NCI-H1436 (cell line): ENCODE measurements at places on chromosomes 4 and X.

GRCh38 chr4:83174844-83175414 lies 60.4 kb upstream of the PLAC8 start:
- DNase-seq: no peak

GRCh38 chr4:36283912-36284465 lies 2.6 kb downstream of the DTHD1 start:
- DNase-seq: no peak

GRCh38 chrX:129781134-129781672 lies 1.5 kb downstream of the SASH3 start:
- no peak for DNase-seq

- no peak for DNase-seq
Measured at GRCh38 chr4:17854036-17854435, 43.3 kb downstream of the NCAPG start.

GRCh38 chr4:40434126-40434687 lies 99.1 kb downstream of the CHRNA9 start:
- no peak for DNase-seq

- DNase-seq: no peak
Measured at GRCh38 chr4:34644579-34645115, 1599.7 kb downstream of the ARAP2 start.

GRCh38 chr4:150310159-150310895 lies 232.1 kb downstream of the DCLK2 start:
- DNase-seq: no peak

- no peak for DNase-seq
Measured at GRCh38 chrX:155893521-155893920, 12.4 kb downstream of the VAMP7 start.

DNA sequence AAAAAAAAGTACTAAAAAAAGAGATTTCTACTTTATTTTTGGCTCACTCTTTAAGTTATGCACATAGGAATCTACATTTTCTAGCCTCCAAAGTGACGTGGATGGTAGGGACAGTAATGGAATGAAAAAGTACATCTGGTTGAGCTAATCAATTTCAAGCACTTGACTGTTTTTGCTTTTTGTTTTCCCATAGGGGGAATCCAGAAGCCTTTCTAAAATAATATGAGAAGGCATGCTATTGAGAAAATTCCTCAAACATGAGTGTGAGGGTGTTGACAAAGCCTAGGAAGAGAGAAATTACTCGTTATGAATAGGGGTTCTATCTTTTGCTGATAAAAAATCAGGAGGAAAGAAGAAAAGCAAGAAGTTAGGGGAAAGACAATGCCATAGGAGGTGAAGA lies 242.5 kb upstream of the PUDP start:
- no peak for DNase-seq

DNA sequence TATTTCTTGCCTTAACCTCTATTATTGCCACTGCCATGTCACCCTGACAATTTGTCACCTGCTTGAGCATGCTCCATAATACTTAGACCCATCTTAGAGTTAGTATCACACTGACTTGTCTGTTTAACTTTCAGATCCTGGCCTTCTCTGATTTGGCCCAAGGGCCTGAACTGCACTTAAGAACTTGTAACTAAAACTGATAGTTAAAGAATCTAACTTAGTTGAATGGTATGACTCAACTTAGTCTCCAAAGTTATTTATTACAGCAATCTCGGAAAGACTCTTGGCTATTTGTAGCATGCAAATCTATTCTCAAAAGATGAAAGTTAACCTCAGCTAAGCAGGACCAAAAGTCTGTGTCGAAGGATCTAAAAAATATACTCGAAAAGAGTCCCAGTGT lies 72.3 kb downstream of the IGSF1 start:
- DNase-seq: no peak

- DNase-seq: no peak
Measured at GRCh38 chr4:152392079-152392478, 143.8 kb downstream of the FBXW7 start.

- DNase-seq: no peak
Measured at GRCh38 chrX:26352891-26353430, 137.0 kb downstream of the MAGEB5 start.

DNA sequence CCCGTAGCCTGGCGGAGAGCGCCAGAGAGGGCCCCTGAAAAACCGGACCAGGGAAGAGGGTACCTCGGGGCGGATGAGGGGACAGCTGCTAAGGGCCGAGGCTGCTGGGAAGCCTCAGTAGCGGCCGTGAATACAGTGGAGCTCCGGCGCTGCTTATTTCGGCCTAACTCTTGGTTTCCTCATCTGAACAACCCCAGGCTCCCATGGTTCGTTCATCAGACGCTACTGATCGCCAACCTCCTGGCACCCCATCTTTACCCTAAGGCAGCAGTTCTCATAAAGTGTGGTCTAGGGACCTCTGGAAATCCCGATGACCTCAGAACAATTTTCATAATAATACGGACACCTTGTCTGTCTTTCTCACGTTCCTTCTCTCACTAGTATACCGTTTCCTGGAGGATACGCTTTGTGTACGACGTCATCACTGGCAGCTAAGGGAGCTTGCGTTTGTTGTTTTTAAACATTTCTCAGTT lies 645 bp upstream of the RAB28 start:
- DNase-seq: no peak

DNA sequence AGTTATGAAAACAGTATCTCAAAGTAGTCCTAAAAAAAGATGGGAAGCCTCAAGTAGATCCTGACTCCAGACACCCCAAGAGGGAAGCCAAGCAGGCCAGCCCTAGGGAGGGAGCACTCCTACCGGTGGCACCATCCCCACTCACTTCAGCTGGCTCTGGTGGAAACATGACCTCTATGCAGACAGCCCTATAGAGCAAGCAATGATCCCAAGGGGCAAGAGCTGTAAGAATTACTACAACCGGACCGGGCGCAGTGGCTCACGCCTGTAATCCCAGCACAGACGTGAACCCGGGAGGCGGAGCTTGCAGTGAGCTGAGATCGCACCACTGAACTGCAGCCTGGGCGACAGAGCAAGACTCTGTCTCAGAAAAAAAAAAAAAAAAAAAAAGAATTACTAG lies 5.7 kb downstream of the LETM1 start:
- DNase-seq: no peak

DNA sequence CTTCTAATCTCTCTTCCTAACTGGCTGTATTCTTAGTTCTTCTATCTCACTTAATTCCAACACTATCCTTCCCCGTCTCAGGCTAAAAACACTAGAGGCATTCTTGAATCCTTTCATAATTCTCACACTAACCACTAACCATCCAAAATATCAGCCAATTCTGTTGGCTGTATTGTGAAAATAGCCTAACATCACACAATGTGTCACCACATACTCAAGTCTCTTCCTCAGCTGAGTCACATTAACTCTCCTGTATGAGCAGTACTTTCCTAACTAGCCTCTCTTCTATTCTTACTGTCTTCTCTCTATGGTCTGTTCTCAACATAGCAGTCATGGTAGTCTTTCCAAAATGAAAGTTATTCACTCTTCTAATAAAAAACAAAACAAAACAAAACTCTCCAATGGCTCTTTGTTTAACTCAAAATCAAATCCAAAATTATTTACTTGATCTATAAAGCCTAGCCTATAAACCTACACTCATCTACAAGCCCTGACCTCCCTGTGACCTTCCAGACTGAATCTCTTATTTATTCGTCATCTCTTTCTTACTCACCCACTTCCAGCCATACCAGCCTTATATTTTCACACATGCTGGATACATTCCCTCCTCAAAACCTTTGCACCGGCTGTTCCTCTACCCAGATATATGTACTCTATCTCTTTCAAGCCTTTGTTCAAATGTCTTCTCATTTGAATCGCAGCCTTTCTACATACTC lies 445.9 kb downstream of the TLL1 start:
- no peak for DNase-seq

DNA sequence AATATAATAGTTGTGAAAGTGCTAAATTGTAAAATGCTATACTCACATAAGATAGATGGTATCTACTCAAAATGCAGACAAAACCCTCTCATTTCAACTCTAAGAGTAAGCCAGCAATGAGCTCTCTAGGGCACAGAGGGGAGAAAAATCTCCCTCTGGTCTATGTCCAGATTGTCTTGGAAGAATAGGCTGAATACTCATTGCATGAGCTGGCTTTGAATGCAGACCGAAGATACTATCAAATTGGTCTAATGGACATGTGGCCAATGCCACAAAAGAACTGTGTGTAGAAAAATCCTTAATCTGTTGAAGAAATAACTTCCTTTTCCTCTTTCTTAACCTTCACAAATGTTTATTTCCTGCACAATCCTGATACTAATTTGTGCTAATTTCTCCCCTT lies 3.5 kb downstream of the ZXDA start:
- DNase-seq: no peak

- no peak for DNase-seq
Measured at GRCh38 chr4:107996949-107997788, 7.5 kb downstream of the HADH start.

- DNase-seq: no peak
Measured at GRCh38 chr4:180635281-180635680, 1607.9 kb upstream of the TENM3 start.

GRCh38 chrX:10120331-10120730 lies 36.4 kb upstream of the CLCN4 start:
- DNase-seq: no peak

DNA sequence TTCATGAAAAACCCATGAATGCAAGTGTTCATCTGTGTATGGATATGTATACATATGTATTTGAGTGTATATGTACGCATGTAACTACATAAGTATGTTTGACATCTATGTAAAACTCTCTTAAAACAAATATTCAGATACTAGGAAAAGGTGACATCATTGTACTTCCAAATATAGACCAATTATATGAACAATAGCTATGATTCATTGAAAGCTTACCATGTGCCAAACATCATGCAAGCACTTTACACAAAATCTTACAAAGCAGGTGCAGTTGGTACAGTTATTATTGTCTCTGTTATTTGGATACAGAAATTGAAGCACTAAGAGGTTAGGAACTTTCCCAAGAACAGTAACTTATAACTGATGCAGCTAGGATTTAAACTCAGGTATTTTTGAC lies 21.4 kb downstream of the MAGEB17 start:
- peak; percentile 30 for DNase-seq

DNA sequence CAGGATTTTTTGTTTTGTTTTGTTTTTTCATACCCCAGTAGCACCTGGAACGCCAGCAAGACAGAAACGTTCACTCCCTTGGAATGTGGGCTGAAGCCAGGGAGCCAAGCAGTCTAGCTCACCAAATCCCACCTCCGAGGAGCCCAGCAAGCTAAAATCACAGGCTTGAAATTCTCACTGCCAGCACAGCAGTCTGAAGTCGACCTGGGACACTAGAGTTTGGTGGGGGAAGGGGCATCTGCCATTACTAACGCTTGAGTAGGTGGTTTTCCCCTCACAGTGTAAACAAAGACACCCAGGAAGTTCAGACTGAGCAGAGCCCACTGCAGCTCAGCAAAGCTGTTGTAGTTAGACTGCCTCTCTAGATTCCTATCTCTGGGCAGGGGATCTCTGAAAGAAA lies 99.6 kb upstream of the FGF16 start:
- DNase-seq: no peak

GRCh38 chr4:102596532-102596931 lies 95.4 kb downstream of the NFKB1 start:
- no peak for DNase-seq

GRCh38 chr4:75671802-75672421 lies 1.3 kb downstream of the G3BP2 start:
- DNase-seq: no peak

DNA sequence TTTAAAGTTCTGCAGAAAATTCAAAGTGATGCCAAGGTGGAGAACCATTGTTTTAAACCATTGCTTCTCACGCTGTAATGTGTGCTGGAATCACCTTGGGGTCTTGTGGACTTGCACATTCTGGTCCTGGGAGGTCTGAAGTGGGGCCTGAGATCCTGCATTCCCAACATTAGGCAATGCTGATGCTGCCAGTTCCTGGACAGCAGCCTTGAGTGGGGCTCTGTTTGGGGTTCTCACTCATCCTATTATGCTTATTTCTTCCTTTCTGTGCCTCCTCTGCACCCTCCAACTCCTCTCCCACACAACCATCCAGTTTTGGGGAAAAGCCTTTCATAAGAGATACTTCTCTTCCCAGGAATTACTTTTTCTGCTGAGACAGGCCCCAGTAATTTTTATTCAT lies 44.2 kb upstream of the RASSF6 start:
- no peak for DNase-seq

- no peak for DNase-seq
Measured at GRCh38 chr4:158991534-158992155, 111.2 kb upstream of the RAPGEF2 start.

- no peak for DNase-seq
Measured at GRCh38 chr4:41179498-41180195, 34.7 kb downstream of the APBB2 start.

DNA sequence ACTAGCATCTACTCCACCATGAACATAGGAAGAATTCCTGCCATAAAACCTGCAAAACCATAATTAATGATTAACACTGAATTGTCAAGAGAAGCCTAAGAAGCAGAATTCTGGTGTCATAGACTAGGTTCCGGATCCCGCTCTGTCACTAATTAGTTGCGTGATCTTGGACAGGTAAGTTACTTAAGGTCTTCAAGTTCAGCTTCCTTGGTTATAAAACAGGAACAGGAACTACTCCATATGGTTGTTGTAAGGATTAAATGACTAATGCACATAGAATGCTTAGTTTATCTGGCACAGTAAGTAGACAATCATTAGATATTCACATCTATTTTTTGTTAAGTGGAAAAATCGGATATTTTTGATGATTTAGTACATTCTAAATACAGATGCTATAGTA lies 14.3 kb downstream of the G3BP2 start:
- DNase-seq: no peak

DNA sequence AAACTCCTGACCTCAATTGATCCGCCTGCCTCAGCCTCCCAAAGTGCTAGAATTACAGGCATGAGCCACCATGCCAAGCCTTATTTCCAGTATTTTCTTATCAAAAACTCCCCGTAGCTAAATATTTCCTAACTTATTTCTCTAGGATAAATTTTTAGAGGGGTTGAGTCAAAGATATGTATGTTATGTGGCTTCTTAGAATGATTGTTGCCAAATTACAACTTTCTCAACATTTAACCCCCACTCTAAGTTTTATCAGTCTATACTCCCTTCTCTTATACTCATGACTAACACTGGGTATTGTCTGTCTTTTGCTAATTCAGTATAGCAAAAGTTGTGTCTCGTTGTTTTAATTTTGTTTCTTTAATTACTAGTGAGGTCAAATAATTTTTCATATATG lies 187.7 kb upstream of the LNX1 start:
- DNase-seq: no peak

- no peak for DNase-seq
Measured at GRCh38 chr4:125097729-125098128, 217.0 kb upstream of the FAT4 start.

DNA sequence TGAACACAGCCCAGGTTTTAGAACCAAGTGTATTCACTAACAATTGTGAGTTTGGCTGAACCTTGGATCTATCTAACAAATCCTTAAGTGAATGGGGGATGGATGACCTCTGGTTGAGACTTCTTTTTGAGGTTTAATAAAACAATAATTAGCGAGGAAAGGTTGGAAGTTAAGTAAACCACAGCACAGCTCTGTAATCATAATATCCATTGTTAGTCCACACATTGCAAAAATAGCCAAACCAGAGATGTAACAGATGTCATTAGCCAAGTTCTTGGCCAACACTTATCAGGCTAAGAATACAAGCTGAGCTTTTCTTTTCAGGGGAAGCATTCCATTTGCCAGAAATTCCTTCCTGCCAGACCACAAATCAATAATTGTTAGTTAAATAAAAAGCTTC lies 59.1 kb downstream of the FREM3 start:
- DNase-seq: no peak
